ENCODE measurements at places on chromosomes 11 and 22.

DNA sequence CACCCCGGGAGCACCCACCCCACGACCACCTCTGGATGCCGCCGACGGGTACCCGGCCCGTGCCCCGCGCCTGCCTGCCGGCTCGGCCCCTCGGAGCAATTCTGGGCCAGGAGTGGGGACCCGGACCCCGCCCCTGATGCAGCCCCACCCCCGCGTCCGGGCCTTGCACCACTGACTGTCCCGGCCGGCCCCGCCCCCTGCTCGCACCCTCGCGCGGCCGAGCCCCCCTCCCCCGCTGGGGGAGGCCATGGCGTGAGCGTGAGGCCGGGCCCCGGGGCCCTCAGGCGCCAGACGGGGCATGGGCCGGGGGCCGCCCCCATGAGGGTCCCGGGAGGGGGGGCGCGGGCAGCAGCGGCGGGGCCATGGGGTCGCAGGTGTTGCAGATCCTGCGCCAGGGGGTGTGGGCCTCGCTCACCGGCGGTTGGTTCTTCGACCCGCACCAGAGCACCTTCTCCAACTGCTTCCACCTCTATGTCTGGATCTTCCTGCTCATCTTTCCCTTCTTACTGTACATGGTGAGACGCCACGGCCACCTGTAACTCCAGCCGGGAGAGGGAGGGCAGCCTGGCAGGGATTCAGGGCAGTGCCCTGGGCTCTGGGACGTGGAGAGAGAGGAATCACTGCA is 486 bp downstream of the PCNX3 start:
- DNase-seq = peak; percentile 44

GRCh38 chr22:42340150-42340549 is 69.7 kb upstream of the TCF20 start:
- DNase-seq = no peak

DNA sequence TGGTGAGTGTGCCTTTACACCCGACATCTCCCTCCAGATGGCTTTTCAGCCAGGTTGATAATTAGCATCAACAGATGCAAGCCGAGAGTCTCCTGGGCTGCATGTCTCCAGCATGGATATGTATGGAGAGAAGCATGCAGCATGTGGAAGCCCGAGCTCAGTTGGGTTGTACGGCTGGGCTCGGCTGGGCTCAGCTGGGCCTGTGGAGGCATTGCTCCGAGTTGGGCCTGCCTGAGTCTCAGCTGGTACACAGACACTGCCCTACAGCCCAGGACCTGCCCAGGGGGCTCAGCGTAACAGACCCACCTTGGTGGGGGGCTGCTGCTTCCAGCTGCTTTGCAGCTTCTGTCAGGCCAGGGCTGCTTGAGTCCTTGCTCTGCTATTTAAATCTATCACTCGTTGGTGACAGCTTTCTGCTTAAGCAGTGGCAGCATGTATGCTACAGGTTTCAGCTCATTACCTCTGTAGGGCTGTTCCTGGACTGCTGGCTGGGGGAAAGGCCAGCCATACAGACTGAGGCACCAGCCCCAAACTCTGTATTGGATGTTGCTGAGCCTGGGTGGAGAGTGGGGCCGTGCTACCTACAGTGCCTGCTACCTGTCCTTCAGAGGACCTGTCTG is 115.5 kb downstream of the TEAD1 start:
- DNase-seq = no peak

GRCh38 chr11:128559496-128560103 is 27.8 kb downstream of the ETS1 start:
- no peak for DNase-seq

DNA sequence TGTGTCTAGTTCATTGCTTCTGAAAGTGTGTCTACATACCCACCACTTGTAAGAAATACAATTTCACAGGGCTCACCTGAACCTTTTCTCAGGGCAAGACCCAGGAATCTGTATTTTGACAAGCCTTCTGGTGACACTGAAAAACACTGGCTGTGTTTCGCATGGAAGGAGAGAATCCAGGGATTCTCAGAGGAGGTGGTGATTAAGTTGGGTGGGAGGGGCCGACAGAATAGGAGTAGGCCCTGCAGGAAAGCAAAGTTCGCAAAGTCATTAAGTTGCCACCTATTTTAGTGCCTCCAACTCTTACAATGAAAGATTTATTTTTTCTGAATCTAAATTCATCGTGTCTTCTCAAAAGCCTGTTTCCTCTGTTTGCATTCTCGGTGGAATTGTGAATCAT is 186.8 kb downstream of the FAT3 start:
- no peak for DNase-seq

GRCh38 chr11:64364435-64364834 is 5.5 kb downstream of the RPS6KA4 start:
- no peak for DNase-seq

DNA sequence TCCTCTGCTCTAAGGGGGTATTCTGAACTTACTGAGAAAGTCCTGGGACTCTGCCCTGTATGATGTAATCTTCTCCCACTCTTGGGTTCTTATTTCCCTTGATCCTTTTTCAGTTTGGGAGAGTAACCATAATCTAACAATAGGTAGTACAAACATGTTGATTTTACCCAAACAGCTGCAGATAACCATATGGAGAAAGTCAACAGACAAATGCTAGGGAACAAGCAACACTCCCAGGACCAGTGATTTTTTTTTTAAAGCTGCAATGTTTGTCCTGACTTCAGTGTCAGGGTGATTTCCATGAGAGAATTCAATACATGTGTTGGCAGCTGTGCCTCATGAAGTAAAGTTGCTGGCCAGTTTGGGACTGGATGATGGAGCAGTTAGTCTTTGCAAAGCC is 156.5 kb downstream of the FCHSD2 start:
- no peak for DNase-seq

DNA sequence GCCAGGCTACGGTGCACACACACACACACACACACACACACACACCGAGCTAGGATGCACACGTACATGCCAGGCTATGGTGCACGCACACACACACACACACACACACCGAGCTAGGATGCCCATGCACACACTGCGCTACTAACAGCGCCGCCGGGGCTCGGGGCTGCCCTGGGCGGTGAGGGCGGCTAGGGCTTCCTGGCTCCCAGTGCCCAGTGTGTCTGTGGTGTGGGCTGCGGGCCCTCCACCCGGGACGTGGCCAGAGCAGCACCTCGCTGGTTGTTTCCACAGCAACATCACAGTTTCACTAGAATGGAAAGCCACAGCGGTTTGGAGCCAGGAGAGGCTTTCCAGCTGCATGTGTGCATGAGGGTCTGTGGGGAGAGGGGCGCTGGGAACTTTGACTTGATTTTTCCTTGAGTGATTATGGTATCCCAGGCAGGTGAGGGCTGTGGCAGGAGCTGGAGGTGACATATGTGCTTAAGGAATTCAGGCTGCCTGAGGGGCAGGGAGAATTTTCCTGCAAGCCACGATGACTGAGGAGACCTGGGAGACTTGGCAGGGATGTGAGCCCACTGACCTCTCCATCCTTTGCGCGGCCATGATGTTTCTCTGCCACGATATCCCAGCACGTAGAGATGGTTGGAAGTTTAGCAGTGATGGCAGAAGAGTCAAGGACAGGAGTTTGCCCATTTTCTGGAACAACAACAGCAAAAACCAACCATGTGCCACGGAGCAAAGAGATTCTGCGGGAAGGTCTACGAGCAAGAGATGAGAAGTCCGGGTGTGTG is 195.9 kb downstream of the SNX19 start:
- no peak for DNase-seq

- no peak for DNase-seq
These were observed 5.1 kb downstream of the LRRC51 start for GRCh38 chr11:72085621-72086351.

DNA sequence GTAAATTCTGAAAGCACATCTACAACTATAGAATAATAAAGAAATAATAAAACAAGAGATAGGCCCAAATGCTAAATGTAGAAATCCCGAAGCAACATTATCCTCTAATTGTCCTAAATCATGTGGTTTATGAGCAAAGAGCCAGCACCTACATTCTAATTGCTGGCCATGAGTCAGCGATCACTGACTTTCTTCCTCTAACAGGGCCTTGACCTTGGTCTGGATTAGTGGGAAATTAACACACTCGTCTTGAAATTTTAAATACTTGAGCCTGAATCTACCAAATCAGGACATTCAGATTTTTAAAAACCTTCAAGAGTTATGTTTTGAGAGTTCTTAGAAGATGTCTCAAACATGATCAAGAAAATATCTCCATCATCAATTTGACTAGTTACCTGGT is 727.6 kb downstream of the METTL15 start:
- peak; percentile 56 for DNase-seq

- no peak for DNase-seq
These were observed 19.9 kb upstream of the CCDC86 start for GRCh38 chr11:60821827-60822599.

DNA sequence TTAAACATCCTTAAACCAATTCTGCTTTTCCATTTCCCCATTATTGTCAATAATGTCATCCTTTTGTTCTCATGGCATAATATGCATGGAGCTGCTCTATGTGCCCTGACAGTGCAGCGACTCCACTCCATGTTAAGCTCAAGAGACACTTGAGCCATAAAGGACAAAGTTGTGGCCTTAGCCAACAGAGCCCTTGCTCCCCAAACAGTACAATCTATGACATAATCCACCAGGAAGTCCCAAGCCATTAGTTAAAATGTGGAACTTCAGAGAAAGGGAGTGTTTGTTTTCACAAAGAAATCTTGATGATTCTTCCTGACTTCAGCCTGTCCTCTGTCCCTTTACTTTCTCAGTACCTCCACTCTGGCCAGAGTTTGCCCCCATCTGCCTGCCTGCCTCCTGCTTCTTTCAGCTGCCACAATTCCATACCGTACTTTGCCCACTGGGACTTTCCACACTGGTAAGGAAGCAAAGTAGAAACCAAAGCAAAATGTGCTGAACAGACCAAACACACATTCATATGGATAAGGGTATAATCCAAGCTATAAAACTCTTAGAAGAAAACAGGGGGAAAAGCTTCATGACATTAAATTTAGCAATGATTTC is 46.3 kb upstream of the ZC3H12C start:
- DNase-seq = no peak

- DNase-seq = no peak
These were observed 13.4 kb upstream of the CAT start for GRCh38 chr11:34425360-34425759.

DNA sequence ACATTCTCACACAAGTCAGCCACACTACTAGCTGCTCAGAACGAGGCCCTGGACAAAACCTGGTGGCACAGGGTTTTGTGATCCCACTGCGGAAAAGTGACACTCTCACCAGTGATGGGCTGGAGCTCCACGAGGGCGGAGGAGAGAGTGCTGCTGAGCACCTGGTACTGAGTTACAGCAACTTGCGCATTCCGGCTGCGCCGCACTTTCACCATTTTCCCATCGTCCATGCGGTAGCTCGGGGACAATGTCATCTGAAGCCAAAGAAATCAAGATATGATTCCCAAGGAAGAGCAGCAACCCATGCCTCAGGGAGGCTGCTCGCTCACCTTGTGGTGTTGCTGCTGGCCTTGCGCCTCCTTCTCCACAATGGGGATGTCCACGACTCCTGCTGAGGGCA is 6.1 kb downstream of the RPUSD4 start:
- DNase-seq = no peak

GRCh38 chr22:50403701-50404101 is 60.6 kb downstream of the PPP6R2 start:
- DNase-seq = no peak

DNA sequence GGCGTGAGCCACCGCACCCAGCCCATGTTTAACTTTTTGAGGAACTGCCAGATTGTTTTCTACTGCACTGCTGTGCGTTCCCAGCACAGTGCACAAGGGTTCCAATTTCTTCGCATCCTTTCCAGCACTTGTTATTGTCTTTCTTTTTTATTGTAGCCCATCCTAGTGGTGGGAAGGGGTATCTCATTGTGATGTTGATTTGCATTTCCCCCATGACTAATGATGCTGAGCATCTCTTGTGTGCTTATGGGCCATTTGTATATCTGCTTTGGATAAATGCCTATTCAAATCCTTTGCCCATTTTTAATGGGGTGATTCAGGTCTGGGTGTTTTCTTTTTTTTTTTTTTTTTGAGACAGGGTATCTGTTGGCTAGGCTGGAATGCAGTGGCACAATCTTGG is 36.6 kb upstream of the SYT7 start:
- DNase-seq = no peak

DNA sequence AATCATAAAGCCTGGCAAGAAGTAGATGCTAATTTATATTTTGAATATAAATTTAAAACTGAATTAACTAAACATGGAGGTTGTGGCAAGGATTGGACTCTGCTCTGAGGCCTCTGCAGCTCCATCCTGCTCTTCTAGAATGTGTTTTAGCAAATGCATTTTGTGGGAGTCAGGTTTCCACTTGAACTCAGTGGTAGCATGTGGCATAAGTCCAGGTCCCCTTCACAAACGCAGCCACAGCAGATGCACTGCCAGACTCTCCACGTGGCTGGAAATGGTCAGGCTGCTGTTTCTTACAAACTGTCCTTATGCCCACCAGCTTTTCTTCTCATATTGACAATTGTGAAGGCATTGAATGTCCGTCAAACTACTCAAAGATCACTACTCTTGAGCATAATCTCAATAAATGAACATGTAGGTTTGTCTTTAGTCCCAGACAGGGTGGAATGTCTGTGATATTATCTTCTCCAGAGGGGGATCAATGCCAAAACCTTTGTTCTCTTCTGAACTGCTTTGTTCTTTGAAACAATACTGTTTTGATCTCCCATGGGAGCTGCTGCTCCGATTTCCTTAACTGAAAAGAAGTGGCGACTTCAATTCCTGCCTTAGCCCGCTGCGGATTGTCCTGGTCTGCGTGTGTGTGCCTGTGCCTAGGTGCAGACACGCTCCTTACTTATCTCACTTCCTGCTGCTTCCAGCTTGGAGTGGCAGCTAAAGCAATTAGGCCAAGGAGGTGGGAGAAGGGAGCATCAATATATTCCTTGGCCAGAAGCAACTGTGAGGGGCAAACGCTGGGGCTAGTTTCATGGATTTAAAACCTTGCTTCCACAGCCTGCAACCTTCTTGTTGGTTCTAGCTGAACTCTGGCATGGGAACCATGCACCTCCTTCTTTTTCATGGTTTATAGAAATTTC is 24.2 kb downstream of the EIF4G2 start:
- DNase-seq = no peak

DNA sequence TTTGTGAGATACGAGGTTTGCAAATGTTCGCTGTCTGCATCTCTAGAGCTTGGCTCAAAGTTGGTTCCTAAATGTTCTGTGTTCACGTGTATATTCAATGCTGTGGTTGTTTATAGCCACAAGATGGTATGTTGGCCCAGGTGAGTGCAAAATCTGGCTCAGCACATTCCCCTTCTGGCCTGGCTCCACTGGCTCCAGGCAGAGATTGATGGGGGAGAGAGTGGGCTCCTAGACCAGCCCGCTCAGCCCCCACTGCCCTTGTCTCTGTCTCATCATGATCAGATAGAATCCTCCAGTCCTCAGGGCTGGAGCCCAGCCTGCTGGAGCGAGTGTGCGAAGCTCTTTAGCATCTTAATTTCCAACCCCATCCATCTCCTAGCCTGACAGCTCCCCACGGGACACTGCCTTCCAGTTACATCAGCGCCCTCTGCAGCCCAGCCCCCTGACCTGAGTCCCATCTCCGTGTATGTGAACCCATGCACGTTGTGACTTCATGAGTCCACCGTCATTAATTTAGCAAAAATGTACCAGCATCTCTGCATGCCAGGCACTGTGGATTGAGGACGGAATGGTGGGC is 2.0 kb downstream of the P2RX3 start:
- DNase-seq = no peak

- DNase-seq = no peak
These were observed 30.6 kb downstream of the MUC6 start for GRCh38 chr11:1005928-1006327.

Data from ACHN (cell line).